ENCODE measurements at places on chromosomes 6 and 20. TPM values are rescaled to one million over a fixed set of nuclear protein-coding genes. Genes with fewer than 3 reads are reported as not detected.

DNA sequence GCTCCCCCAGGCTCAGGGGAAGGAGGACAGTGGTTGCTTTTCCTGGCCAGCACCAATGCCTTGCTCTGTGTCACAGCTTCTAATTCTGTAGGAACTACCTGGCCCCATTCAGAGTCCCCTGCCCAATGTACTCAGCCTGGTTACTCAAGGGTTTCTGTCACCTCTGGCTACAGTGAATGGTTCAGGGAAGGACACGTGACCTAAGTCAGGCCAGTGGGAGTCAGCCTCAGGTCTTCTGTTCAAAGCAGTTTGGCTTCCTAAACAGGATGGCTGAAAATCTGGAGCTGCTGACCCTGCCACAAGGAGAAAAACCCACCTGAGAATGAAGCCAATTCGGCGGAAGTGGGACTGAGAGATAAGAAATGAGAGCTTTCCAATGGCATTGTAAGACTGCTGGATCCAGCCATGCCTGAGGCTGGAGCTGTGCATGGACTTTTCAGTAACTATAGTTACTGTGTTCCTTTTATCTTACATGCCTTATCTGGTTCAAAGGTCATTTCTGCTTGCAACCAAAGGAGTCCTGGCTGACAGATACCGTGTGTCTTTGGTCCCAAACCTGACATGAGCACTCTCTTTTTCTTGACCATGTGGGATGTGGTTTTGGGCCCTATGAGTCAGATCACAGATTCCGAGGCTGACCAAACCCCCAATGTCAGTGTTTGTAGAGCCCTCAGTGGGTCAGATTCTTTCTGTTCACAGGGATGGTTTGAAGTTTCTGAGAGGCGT, 104.3 kb downstream of the SULF2 start:
- DNase-seq: no peak

DNA sequence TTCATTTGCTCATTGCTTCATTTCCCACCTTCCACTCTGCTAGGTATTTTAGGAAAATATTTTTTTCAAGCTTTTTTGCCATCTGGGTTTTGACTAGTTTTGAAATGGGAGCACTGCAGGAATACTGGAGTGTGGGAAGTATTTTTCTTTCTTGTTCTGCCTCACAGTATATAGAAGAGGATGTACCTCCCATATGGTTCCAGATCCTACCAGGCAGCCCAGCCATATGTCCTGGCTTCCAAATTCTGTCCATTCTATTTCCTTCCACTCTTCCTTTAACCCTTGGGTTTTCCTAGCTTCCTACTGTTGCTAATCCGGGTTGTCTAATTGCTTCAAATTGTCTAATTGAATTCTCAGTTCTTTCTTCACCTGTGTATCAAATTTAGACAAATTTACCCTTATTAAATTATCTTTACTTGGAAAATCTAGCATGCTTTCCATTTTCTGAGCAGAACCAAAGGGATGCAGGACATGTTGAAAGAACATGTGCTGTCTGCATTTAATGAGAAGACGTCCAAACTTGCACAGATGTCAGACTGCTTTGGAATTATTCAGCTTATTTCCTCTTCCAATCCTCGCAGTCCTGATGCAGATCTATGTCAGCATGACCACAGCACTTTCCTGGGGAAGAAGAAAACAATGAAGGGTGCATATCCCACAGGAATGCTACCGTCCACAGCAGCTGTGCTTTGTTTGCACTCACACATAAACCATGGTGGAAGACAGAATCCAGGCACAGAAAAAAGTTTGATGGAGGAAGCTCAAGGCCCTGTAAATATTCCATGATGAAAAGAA, 1273.9 kb upstream of the MAP3K7 start:
- DNase-seq: no peak

Gene C20orf204
- total RNA-seq: not detected

DNA sequence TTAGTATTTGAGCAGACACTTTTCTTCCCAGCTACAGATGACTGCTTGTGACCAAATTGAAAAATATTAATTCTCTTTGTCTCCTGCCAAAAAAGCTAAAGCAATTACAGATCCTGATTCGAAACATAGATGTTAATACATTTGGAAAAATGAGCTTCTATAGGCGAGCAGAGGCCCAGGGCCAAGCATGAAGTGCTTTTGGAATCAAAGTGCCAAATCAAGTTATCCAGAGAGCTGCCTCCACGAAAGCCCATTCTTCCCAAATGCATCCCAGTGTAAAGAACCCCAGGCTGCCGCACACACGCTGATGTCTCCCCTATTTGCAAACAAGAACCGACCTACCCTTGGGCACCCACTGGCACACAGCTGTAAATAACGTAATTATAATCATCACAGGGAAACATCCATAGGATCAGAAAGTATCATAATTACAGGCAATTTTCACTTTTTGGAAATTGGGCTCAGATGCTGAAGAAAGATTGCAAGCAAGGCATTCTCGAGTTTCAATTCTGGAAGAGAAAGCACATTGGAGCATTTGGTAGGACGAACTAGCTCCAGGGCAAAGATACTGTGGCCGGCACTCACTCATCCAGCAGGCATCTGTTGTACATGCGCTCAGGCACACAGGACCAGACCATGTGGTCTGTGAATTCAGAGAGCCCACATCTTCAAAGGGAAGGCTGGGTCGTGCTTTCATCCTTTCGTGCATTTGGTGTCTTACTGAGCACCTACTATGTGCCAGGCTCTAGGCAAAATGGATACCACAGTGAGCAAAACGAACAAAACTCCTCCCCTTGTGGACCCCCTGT, 45.9 kb downstream of the BMP7 start:
- no peak for DNase-seq

Gene TMEM151B
- not detected for total RNA-seq
